T-helper 1 cell (primary cell): ENCODE measurements at places on chromosomes 16 and 17.

DNA sequence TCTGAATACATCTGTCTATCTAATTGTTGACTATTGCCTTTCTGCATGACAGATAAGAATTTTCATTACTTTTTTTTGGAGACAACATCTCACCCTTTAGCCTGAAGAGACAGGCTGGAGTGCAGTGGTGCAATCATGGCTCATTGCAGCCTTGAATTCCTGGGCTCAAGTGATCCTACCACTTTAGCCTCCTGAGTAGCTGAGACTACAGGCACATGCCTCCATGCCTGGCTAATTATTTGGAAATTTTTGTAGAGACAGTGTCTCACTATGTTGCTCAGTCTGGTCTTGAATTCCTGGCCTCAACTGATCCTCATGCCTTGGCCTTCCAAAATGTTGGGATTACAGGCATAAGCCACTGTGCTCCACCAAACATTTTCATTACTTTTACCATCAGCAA, 99.8 kb upstream of the ELAC2 start:
- no peak for DNase-seq

- DNase-seq, result no peak
Observed at GRCh38 chr17:13600475-13601321, 1.0 kb downstream of the HS3ST3A1 start.

- DNase-seq, result no peak
Observed at GRCh38 chr16:80509872-80510271, 30.9 kb upstream of the DYNLRB2 start.

- DNase-seq, result no peak
Observed at GRCh38 chr17:82348866-82349265, 10.2 kb upstream of the TEX19 start.

- DNase-seq, result no peak
Observed at GRCh38 chr17:38748149-38748891, at the start of gene PCGF2. PCGF2 (minus strand) TSS chr17:38748336; CDS start chr17:38740402, 7,934 bp downstream.

DNA sequence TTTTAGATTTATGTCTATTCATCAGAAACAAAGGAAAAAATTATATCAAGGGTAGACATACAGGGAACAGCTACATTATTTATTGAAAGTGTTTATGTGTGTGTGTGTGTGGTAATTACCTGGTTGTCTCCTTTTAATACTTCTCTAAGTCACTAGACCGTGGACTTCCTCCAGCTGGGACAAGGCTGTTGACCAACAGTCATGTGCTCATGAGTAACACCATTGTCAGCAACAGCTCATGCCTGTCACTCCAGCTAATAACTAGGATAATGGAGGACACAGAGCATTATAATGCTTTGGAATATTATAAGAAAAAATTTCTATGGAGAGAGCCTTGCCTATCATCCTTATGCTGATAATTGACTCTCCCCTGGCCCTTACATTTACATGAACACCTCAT, 125.3 kb upstream of the SALL1 start:
- no peak for DNase-seq

DNA sequence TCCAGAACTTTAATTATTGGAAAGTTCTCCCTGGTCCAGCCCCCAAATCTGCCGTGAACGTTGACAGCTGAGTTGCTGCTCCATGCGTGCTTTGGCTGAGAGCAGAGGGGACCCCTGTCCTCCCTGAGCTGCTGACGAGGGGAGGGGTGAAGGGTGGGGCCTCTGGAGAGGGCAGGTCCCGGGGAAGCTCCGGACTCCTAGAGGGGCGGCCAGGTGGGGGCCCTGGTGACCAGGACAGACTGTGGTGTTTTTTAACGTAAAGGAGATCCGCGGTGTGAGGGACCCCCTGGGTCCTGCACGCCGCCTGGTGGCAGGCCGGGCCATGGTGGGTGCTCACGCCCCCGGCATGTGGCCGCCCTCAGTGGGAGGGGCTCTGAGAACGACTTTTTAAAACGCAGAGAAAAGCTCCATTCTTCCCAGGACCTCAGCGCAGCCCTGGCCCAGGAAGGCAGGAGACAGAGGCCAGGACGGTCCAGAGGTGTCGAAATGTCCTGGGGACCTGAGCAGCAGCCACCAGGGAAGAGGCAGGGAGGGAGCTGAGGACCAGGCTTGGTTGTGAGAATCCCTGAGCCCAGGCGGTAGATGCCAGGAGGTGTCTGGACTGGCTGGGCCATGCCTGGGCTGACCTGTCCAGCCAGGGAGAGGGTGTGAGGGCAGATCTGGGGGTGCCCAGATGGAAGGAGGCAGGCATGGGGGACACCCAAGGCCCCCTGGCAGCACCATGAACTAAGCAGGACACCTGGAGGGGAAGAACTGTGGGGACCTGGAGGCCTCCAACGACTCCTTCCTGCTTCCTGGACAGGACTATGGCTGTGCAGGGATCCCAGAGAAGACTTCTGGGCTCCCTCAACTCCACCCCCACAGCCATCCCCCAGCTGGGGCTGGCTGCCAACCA, at the start of gene MC1R:
Gene MC1R (plus strand): TSS at position 410 of the 895 bp plus-strand sequence. CDS start 397 bp downstream, at position 807.
- DNase-seq, result no peak

- no peak for DNase-seq
Observed at GRCh38 chr17:41547921-41548843, 20.1 kb upstream of the KRT19 start.

DNA sequence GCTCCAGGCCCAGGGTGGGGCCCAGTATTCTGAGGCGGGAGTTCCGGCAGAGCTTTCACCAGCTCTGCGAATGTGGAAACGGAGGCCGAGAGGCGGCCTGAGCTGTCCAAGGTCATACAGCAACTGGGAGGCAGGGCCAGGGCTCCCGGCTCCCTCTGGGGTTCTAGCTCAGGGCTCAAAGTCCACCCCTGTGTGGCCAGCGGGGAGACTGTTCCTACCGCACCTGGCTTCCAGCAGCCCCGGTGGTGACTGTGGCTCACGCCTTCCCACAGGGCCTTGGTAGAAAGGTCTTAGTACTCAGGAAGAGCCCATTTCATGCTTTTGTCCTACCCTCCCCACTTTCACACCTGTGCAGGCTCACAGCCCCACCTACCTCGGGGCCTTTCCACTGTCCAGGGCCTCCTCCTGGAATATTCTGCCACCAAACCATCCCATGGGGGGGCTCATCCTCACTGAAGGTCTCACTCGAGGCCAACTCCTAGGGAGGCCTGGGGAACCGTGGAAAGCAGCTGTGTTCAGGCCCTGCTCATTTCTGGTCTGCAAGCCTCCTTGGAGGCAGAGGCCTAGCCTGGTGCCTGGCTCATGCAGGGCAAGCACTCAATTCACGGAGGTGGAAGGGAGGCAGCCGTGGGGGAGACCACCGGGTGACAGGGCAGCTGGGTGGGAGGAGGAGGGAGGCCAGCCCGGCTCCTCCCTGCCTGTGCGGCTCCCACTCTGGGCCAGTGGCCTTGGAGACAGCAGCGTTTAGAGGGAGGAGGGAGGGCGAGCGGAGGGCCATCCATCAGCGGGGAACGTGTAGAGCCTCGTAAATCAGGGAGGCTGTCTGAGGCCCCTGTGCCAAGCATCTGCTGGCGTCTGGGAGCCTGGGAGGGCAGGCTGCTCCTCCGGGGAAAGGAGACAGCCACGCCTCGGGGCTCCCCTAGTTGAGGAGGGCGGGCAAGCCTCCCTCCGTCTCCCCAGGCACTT, 12.7 kb upstream of the DOC2B start:
- no peak for DNase-seq

DNA sequence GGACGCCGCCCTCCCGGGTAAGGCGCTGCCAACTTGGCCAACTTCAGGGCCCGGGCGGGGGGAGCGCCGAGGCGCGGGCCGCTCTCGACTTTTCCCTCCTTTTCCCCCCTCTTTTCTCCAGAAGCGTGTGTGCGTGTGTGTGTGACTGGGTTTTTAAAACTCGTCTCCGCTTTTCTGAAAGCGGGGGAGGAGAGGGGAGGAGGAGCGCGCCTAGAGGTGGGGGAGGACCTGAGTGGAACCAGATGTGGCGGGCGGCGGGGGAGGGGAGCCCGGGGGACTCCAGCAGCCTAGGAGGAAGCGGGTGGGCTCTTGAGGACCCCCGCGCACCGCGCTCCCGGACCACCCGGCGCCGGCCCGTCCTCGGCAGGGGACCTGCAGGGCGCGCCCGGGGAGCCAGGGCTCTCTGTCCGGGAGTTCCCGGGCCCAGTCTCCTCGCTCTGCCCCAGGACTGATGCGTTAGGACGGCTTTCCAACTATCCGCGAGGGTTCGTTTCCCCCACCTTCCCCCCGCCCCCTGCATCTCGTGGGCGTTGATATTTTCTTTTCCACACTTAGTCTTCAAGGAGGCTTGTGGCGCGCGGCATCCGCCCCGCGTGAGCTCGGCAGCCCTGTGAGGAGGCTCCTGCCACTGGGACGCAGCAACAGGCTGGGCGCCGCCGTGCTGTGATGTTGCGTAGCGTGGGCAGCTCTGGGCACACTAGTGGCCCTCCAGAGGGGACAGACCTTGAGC, 599 bp downstream of the MRC2 start:
- DNase-seq, result no peak

DNA sequence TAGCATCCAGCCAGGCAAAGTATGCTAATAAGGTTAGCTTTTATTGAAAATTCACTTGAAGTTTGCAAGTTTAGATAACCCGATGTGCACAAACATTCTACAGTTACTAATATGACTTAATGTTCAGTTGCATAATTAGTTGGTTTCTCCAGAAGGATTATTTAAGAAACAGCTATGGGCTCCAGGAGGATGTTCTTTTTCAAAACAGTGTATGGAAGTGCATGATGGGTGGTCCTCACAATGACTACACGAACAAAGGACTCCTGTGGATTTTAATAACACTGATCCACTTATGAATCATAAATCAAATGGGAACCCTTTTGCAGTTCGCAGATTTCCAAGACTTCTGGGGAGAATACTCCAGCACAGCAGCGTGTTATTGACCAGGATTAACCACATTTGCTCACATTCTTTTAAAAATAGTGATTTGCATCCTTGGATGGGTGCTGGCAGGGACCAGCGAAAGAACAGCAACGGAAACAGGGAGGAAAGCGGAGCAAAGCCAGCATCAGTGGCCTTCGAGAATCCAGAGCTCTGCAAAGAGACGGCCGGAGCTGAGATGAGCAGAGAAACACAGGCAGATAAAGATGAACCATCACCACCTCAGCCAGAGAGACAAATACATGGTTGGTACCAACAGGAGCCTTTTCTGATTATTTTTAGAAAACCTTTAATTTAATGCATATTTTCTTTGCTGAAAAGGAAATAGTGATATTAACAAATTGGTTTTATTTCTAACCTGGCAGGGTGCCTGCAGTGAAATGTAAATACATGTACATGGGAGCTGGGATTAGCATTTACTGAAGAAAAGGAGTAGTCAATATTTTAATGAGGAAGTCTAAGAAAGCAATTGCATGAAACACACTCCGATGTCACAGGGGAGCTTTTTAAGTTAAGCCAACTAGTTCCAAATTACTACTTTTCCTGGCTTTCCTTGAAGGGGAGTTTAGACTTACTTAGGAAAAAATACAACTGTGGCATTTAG, 623.2 kb upstream of the ZFHX3 start:
- no peak for DNase-seq

GRCh38 chr17:65918916-65919315, 273.0 kb downstream of the CEP112 start:
- no peak for DNase-seq

DNA sequence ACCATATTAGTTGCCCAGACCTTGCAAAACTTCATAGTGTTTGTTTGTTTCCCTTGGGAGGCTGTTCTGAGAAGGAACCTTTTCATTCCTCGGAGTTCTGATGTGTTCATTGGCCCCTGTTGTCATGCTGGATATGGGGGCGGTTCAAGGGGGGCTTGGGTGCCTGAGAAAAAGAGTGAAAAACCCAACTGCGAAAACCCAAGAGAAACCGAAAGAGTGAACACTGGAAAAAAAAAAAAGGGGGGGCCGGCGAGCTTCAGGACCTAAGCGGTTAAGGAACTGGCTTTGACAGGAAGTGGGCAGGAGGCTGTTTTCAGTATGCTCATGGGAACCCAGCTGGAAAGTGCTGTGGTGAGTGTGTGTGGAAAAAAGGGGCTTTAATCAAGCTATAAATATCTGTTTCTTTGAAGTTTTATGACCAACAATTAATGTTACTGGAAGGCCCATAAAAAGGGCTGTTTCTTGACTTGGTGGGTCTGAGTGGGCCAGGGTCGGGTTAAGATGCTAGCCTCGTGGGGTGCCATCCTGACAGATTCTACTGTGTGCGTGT, 510.7 kb downstream of the MAF start:
- DNase-seq, result no peak

DNA sequence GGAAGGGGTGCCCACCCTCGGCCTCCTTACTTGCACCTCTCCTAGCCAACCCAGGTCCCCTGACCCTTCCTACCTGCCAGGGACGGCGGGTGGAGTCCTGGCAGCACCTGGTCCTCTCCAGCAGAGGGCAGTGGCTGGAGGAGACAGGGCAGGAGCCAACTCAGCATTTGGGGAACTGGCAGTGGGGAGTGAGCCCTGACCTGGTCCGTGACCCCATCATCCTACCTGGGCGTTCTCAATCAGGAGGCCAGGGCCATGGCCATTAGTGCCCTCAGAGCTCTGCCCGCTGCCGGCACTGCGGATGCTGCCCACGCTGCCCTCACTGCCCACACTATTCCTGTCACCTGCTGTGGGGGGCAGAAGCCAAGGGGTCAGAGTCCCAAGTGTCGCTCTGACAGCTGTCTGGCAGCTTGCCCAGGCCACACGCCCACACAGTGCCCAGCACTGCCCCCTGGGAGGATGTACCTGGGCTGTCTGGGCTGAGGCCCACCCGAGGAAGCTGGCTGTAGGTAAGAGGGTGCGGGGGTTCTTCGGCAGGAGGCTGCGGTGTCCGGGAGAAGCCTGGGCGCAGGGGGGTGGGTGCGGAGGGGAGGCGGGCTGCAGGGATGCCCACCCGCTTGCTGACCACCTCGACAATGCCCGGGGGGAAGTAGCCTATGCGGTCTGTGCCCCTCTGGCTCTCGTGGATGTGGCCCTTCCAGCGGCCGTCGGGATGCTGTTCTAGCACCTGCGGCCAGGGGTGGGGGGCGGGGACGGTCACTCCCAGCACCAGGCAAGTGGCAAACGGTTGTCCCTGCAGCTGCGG, 10.8 kb downstream of the CASKIN2 start:
- DNase-seq, result no peak

GRCh38 chr16:70764632-70765031, 36.3 kb downstream of the VAC14 start:
- no peak for DNase-seq
